D721Med (cell line): ENCODE measurements at places on chromosomes 3 and 15.

DNA sequence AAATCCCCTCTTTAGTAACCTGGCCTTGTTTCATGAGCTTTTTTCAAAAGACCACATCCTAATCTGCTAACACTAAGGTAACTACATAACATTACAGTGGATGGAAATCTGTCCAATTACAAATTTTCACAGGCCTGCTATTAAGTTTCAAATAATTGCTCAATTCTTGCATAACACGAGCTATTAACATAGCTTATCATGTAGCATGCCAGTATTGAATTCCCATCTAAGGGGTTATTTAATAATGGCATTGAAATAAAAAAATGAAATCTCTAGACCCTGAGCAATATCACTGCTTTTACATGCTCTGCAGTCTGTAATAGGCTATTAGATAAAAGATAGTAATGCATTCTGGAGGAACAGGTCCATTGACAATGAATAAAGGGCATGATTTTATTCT is 748.3 kb upstream of the NECTIN3 start:
- DNase-seq = no peak

GRCh38 chr15:96413657-96414056 is 83.2 kb downstream of the NR2F2 start:
- no peak for DNase-seq

DNA sequence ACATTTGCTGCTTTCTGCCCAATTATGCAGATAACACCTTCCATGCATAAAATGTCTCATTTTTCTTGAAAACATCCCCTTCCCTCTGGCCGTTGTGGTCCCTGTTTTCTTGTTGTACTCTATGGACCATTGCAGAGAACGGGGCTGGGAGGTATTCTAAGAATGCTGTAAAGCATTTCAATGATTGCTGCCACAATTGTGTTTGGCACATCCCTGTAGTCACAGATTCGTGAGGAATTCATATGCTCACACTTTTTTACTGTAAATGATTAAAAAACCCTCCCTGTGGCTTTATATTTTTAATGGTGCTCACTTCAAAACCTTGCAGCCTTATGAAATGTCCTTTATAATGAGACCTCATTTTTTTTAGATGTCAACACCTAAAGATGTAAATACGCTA is 207.2 kb upstream of the GBE1 start:
- DNase-seq = no peak

DNA sequence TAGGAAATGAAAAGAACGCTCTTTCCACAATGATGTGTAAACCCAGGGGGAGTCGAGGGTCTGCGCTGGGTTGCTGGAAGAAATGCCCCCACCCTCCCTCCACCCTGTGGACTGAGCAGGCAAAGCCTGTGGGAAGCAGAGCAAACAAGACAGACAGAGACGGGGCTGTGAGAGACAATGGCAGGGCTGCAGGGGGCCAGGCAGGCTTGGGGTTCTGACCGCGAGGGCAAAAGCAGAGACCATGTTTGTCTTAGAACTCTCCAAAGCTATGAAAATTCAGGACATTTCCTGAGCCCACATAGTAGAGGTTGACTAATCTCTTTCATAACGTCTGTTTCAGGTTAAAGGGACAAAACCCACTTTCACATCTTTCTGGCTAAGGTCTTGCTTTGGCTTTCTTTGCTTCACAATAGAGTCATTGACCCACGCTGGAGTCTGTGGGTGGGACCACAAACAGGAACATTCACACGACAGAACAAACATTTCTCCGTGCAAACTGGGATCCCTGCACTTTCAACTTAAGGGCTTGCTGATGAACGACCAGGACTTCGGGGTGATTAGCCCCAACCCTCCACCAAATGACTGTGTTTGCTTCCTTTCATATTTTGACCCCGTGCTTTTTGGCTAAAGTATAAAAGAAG is 156.0 kb upstream of the TPM1 start:
- no peak for DNase-seq

GRCh38 chr3:126108676-126109050 is 24.7 kb upstream of the SLC41A3 start:
- DNase-seq = no peak

- no peak for DNase-seq
Observed at GRCh38 chr3:125443923-125444322, 68.8 kb upstream of the ZNF148 start.

DNA sequence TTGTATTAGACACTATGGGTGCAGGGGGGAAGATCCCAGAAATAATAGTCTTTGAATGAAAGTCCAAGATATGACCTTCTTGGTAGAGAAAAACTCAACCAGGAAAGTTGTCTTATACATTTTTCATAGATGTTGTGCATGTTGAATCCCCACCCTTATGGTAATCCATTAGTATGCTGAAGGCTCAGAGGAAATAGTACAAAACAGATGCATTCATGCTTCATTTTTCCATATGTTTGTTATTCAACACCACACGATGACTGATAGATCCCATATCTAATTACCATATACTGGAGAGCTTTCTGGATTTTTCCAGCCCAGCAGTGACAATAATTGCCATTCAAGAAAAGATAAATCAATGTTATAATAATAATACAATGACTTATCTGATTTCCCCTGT is 487.4 kb downstream of the FGF12 start:
- DNase-seq = no peak

GRCh38 chr3:12944849-12945248 is 103.5 kb upstream of the RPL32 start:
- DNase-seq = no peak

DNA sequence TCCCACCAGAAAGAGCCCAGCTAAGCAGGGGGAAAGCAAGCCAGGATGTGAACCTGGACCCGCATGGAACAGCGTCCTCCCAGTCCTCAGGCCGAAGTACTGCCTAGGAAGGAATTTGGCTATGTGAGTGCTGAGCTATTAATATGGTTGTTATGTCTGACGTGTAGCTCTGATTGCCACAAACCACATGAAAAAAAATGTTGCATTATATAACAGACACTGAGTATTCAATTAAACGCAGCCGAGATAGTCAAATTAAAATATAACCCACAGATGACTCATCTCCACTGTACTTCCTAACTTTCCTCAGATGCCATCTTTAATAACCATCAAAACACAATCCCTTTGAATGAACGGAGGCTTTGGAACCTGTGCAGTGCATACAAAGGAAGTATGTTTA is 111.1 kb downstream of the GABRB3 start:
- DNase-seq = no peak

DNA sequence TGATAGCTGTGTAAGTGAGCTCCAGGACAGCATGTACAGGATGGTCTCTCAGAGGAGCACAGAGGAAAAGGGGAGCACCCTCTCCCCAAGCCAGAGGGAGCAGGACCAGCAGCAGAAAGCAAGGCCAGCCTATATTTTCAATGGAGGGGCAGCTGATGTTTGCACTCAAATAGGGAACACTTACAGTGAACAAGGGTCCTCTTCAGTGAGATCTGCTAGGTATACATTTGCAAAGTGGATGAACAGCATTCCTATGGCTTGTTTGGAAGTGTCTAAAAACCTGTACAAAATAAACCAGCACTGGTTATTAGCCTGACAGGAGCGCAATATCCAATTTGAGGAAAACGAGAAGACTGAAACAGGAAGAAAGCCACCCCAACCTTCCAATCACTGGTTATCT is 17.6 kb upstream of the MUSTN1 start:
- DNase-seq = no peak

GRCh38 chr3:95289295-95289694 is 1226.4 kb downstream of the NSUN3 start:
- no peak for DNase-seq

DNA sequence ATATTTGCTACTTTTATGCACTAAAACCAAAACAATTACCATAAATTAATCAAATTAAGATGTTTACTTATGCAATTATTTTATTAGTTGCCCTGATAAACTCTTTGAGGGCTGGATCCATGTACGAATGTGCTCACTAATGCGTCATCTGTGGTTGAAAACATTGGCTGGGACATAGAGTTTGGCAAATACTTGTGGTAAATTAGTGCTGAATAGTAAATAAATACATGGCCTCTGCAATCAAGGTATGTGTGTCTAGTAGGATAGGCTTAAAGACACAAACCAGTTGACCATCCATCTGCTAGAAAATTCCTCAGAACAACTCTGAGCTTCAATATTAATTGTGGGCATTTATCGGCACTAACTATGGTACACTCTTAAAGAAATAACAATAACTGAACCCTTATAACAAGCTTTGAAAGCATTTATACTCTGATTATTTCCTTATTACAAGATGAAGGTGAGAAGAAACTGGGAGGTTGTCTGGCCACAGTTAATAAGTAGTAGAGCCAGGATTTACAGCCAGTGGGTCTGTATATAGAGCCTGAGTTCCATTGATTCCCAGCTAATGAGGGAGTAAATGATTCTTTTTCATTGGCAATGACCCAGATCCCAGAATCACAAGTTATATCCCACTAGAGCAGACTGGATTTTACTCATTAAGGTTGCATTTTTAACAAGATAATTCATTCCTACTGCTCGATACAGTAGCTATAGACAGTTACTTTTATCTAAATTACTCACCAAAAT is 169.5 kb upstream of the CNTN6 start:
- no peak for DNase-seq

- DNase-seq = no peak
Observed at GRCh38 chr3:99939876-99940275, 122.2 kb downstream of the CMSS1 start.

GRCh38 chr15:83077491-83078230 is 10.6 kb upstream of the BTBD1 start:
- no peak for DNase-seq

GRCh38 chr3:15647611-15648167 is 46.1 kb downstream of the BTD start:
- no peak for DNase-seq

DNA sequence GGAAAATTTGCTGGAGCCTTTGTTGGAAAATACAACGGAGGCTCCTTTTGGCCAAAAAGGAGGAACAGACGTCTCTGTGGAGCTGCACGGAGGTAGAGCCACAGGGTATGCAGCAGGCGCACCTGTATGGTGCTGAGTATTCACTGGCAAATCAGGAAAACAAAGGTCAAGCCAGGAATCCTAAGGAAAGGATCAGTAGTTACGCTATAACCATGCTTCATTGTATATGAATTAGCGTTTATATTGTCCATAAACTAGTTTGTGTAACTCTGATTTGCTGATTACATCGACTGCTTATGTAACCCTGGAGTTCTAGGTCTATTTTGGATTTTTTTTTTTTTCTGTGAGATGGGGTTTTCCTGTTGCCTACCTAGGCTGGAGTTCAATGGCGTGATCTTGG is 45.4 kb downstream of the LPP start:
- DNase-seq = no peak

- DNase-seq = no peak
Observed at GRCh38 chr3:172859041-172859440, 108.5 kb downstream of the ECT2 start.

DNA sequence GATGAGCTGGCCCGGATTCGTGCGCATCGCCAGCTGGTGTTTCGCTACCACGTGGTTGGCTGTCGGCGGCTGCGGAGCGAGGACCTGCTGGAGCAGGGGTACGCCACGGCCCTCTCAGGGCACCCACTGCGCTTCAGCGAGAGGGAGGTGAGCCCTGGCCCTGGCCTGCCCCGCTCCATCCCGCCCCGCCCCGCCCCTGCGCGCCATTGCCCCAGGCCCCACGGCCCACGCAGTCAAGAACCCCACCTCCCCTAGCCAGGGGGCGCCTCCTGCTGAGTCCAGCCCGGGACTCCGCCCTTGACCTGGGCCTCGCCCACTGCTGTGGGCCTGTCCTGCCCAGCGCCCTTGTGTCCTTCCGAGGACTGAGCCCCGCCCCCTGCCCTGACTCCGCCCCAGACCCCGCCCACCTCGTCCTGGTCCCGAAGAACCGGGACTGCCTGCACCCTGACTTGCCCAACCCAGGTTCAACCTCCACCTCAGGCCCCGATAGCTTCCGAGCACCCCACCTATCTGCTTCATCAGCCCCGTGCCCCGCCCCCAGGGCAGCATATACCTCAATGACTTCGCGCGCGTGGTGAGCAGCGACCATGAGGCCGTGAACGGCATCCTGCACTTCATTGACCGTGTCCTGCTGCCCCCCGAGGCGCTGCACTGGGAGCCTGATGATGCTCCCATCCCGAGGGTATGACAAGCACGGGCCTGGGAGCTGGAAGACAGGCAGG is 14.8 kb downstream of the NT5DC2 start:
- DNase-seq = no peak

- DNase-seq = no peak
Observed at GRCh38 chr3:67610458-67610857, 44.0 kb downstream of the SUCLG2 start.

- no peak for DNase-seq
Observed at GRCh38 chr15:92818651-92819277, 81.4 kb upstream of the CHD2 start.

- DNase-seq = no peak
Observed at GRCh38 chr15:77096541-77096940, 25.6 kb upstream of the TSPAN3 start.

DNA sequence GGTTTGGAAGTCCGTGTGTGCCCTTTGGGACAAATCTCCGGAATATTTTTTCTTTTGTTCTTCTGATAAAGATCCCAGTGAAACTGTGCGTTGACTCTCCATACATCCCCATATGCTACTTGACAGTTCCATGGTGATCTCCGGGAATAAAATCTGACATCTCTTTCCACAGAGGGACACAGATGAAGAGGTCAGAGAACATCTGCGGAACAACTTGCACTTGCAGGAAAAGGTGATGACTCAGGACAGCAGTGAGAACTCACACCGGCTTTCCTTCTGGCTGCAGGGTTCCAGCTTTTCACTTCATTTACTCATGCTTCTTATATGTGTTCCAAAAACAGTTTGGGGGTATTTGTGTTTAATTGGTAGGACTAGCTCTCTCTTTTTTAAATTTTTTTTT is 157.5 kb upstream of the CHRM5 start:
- DNase-seq = no peak

GRCh38 chr15:98941595-98942255 is 65.9 kb downstream of the PGPEP1L start:
- no peak for DNase-seq

DNA sequence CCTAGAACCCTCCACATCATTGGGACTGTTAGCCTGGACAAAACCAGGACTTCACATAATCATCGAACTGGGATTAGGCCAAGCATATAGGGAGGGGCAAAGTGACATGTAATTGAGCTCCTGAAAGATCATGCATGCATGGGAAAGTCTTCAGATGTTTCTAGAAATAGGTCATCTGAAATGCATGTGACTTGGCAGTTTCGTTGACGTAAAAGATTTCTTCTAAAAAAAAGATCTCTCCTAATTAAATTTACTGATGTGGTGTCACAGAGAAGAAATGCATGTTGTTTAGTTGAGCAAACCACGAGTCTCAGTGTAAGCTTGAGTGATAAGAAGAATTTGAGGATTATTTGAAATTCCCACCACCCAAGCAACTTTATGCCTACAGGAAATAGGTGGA is 70.0 kb upstream of the LIMD1 start:
- no peak for DNase-seq

- DNase-seq = no peak
Observed at GRCh38 chr3:71160785-71161546, 422.6 kb downstream of the FOXP1 start.

DNA sequence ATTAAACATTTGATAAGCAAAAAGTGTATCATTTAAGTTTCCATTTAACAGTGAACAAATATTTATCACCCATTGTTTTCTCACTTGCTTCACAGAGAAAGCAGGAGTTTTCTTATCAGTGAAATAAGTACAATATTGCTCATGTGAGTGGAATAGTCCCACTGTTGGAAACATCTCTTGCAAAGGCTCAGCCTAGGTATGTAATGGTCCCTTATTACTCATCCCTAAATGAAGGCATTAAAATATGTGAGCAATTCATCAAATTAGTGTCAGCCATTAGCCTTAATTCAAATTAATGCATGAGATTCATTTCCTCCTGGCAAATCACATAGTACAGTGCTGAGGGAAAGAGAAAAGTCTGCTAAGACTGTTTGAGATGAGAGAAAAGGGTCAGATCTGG is 9.6 kb upstream of the FMN1 start:
- DNase-seq = no peak
